ENCODE measurements at places on chromosomes 3 and 15.

- DNase-seq = no peak
Observed at GRCh38 chr15:48102167-48102566, 18.6 kb upstream of the SLC24A5 start.

DNA sequence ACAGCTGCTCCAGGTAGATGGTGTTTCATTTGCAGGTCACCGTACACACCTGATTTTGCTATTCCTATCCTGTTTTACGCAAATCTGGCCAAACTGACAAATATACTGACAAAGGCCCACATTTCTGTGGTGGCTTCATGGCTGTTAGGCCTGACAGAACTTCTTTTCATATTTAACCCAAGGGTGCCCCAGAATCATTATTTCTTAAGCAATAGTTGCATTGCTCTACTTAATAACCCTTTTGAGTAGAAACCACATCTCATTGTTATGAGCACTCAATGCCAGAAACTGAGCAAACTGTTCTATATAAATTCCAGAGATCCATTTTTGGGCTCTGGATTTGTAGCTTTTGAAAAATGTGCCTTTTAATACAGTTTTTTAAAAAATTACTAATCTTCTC, 19.4 kb downstream of the ASTE1 start:
- DNase-seq = no peak

GRCh38 chr3:114709102-114709501, 415.3 kb downstream of the TIGIT start:
- DNase-seq = no peak

- no peak for DNase-seq
Observed at GRCh38 chr3:72820415-72820814, 27.8 kb downstream of the SHQ1 start.

GRCh38 chr3:150248116-150248887, 159.8 kb upstream of the TSC22D2 start:
- DNase-seq = no peak

- no peak for DNase-seq
Observed at GRCh38 chr15:87634361-87634760, 622.2 kb downstream of the NTRK3 start.

DNA sequence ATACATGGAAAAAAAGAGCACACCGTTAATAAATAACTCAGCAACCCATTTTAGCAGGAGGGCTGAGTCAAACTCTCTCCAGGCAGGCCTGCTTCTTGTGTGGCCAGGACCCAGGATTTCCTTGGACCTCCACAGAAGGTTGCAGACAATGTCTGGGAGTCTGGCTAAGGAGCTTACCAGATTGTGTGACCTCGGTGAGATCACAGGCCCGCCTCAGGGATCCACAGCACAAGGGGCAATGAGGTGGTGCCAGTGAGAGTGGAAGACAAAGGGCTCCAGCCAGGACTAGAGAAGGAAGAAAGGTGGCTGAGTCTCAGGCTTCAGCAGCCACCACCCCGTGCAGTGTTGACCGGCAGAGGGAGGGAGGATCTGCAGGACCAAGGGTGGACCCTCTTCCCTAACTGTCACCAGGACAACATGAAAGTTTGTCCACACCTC, 32.2 kb upstream of the SEC22A start:
- DNase-seq = no peak

DNA sequence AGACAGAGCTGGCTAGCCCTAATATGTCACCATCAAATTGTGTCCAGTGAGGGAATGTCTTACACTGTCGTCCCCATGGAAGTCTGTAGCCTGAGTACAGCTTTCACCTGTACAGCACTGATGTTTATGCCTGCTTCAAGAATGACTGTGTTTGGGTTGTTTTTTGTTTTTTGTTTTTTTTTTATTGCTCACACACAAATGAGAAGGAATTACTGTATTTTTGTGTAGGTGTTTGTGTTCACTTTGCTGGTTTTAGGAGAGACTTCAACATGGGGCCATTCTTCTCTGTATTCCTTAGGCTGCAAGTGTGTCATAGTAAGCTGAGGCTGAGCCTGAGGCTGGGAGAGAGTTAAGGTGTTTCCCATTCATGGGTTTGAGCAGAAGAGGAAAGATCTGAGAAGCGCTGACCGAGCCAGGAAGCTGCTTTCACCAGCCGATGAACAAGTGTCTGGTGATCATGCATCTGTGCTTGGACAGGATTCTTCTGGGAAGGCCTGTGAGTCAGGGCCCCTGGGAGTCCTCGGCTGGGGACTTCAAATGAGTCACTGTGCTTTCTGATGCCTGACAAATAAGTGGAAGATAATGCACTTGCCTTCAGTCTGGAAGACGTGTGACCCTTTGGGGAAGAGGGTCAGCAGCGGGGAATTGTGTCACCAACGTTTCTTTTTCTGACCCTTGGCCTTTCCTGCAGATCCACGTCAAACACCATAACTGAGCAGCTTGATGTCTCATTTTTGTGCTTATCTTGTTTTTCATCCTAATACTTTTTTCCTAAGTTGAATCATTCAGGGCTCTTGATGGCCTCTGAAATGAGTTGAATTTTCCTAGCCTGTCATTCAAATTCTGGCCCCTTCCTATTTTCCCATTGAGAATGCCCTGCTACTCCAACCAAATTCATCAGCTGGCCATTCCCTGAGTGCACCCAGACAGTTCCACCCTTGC, 36.7 kb upstream of the ZBTB38 start:
- DNase-seq = peak; percentile 13

- no peak for DNase-seq
Observed at GRCh38 chr3:139586420-139587017, 47.0 kb upstream of the RBP1 start.

- DNase-seq = no peak
Observed at GRCh38 chr3:60076331-60076730, 1026.5 kb upstream of the CFAP20DC start.

DNA sequence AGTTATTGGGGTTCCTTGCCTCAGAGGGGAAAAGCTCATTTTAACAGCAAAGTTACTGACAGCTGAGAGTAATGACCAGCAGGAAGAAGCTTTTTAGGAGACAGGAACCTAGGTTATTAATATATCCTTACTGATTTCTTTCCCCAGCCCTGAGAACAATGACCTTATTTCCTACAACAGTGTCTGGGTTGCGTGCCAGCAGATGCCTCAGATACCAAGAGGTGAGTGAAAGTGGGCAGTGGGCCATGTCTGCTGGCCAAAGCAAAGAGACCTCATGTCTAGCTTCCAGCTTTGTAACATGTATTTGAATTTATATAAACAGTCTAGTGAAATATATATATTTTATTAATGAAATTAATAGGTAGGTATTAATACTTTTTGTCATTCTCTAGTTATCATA, 5.0 kb downstream of the CCNDBP1 start:
- DNase-seq = no peak

DNA sequence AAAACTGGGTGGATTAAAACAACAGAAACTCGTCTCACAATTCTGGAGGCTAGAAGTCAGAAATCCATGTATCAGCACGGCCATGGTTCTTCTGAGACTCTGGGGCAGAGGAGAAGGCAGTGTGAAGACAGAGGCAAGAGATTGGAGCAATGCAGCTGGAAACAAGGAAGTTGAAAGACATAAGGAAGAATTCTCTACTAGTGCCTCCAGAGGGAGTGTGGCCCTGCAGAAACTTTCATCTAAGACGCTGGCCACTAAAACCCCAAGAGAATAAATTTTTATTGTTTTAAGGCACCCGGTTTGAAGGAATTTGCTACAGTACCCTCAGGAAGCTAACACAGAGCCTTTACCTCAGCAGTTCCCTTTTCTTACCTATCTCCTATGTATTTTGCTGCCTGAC, 1012.2 kb upstream of the CADM2 start:
- peak; percentile 13 for DNase-seq
